ENCODE measurements at places on chromosomes 7 and 10.

DNA sequence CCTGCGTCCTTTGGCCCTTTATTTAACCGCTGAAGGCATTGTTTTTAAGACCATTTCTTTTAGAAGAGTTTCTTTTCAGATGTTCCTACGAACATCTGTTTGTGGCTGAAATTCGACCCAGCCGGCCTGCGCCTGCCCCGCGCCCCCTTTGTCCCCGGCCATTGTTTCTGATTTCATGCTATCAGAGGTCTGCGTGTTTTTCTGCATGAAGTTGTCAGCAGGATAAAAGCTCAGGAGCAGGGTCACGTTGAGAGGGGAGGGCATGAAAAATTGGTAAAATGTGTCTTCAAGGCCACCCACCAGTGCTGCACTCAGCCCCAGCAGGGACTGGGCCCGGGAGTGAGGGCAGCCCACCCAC is 43.1 kb downstream of the NKX6-2 start:
- DNase-seq = no peak

- DNase-seq = no peak
Measured at GRCh38 chr7:79159040-79159664, 294.3 kb downstream of the MAGI2 start.

GRCh38 chr7:93856323-93856722 is 34.2 kb downstream of the TFPI2 start:
- DNase-seq = no peak

- no peak for DNase-seq
Measured at GRCh38 chr10:132509506-132510173, 27.9 kb upstream of the INPP5A start.

- no peak for DNase-seq
Measured at GRCh38 chr7:24882989-24883621, 96.9 kb downstream of the OSBPL3 start.

DNA sequence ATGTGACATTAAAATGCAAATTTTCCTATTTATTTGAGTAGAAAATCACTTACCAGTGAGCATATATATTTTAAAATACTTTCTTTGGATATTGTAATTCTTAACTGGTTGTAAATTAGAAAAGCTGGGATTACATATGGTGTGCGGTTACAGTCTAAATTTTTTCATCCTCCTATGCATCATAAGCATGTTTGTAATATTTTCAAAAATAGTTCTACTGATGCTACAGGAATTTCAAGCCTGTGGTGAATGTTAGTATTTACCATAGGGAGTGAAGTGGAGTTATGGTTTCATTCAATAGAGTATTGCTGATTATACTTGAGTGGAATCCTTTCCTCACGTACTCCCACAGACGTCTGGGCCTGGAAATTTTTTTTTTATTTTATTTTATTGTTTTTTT is 34.6 kb upstream of the ST7 start:
- DNase-seq = no peak

DNA sequence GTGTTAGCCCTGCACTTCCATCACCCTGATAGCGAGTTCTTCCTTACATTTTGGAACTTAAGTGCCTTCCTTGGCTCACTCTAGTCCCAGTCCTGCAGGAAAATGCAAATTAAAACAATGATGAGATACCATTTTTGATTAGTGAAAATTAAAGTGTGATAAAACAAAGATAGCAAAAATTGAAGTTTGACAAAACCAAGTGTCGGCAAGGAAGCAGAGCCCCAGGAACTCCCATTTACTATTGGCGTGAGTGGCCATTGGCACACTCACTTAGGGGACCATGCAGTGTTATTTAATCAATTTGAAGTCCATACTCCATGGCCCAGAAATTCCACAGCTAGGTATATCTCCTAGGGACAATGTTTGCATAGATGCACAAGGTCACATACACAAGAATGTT is 28.4 kb downstream of the LAMB4 start:
- no peak for DNase-seq

DNA sequence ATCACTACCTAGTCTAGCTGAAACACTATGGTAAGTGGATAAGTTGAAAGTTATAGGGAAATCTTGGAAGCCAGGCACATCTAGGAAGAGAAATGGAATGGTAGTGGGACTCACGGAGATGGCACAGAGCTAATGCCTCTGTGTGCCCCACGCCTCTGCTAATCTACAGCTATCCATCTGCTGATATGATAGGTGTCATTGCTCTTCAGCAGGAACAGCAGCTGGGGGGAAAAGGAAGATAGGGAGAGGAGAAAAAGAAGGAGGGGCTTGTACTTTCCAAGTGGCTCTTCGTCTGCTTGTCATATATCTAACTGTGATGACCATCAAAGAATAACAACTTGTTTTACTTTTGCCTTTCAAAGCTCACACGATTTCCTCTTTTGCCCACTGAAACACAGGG is 1199.1 kb upstream of the SORCS1 start:
- no peak for DNase-seq

DNA sequence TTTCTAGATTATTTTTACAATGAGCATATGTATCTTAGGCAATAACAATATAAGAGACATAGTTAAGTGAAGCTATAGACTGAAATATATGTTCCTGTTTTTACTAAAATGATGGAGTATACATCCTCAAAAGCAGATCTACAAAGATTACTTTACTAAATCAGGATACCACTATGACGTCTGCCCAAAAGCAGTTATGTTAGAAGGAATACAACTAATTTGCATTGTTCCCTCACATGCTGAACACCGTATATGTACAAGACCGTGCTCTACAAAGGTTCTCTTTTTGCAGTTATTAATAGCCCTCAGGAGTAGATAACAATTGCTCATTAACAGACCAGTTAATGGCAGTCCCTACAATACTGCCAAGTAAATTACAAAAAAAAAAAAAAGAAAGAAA is 137.5 kb downstream of the CD36 start:
- no peak for DNase-seq
